ENCODE measurements at places on chromosomes 7 and 10. TPM values are rescaled to one million over a fixed set of nuclear protein-coding genes. Genes with fewer than 3 reads are reported as not detected.

DNA sequence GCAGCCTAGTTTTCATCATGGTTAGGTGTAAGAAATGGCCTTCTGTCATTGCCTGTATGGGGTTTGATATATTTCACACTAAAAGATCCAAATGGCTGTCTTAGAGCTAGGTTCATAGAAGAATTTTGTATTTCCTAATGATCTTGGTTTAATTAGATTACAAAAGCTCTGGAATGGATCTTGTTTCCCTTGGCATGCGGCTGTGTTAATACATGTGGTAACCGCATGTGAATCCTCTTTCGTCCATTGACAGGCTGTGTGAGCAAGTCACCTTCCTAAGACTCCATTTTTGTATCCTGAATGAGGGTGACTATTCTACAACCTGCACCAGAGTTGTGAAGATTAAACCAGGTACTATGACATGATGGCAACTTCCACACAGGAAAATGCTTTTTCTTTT lies 12.4 kb upstream of the FZD1 start:
- DNase-seq = no peak

DNA sequence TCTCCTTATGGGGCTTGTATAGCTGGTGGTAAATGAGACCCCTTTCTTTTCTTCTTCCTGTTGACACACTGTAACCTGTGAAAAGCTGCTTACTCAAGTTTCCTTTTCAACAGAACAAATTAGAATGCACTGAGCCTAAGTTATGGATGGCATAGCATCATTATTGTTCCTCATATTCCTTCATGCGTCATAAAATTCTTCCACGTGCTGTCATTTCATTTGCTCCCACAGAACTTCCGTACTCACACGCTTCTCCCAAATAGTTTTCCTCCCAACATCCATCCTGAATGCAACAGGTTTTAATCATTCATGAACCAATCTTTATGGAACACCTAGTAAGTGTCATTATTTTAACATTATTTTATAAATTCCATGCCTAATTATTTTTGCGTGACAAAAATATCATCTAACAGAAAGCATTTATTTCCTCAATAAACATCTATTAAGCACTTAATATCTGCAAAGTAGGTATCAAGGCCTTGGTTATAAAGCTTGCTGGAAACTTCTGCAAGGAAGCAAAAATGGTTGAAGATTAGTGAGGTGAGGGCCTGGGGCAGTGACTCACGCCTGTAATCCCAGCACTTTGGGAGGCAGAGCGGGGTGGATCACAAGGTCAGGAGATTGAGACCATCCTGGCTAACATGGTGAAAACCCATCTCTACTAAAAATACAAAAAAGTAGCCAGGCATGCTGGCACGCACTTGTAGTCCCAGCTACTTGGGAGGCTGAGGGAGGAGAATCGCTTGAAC lies 18.9 kb upstream of the SEPTIN7 start:
- no peak for DNase-seq

GRCh38 chr10:33772370-33773252 lies 438.1 kb upstream of the NRP1 start:
- no peak for DNase-seq

- peak; percentile 60 for DNase-seq
Observed at GRCh38 chr10:66151346-66151745, 774.5 kb upstream of the LRRTM3 start.

DNA sequence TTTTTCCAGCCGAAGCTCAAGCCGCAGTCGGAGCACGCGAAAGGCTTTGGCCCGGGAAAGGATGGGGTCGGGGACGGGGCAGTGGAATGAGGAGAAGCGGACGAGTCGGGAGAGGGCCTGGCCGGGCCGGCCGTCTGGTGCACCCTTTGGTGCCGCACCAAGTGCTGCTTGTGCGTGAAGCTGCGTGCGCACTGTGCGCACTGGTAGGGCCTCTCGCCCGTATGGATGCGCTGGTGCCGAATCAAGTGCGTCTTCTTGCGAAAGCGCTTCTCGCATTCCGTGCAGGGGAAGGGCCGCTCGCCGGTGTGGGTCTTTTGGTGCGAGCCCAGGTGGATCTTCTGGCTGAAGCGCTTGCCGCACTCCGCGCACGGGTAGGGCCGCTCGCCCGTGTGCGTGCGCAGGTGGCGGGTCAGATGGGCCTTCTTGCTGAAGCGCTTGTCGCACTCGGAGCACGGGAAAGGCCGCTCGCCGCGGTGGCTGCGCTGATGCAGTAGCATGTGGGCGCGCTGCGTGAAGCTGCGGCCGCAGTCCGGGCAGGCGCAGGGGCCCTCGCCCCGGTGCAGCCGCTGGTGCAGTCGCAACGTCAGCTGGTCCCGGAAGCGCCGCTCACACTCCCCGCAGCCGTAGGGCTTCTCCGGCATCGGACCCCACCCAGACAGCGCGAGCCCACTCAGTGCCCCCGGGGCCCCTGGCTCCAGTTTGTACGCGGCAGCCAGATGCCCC lies 7.8 kb downstream of the ZNF467 start:
- DNase-seq = no peak

DNA sequence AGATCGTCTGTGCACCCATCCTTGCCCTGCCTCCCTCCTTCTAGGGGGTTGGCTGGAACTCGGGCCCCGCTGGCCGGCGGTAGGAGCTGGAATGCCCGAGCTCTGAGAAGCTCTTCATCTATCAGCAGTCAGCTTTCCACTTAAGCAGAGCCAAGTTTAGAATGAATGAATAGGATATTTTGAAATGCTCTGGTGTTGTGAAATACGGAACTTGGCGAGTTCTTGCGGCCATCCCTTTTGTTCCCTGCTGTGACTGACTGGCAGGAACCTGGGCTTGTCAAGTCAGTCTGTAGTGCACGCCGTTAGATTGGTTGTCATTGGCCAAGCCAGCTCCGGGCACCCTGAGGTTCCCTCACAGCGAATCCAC lies 33.3 kb downstream of the FOXK1 start:
- peak; percentile 92 for DNase-seq

DNA sequence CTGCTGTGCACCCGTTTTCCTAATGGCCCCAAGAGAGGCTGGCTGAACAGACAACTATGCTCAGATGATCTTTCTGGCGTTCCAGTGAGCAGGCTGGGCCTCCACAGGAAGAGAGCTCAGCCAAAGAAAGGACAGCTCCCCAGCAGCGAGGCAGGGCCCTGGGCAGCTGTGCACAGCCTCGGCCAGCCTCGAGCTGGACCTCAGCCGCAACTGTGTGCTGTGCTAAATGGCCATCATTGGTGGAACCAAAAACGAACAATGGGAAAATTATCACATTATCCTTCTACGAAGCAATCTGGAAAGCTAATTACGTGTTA lies 97.5 kb downstream of the CTBP2 start:
- no peak for DNase-seq

DNA sequence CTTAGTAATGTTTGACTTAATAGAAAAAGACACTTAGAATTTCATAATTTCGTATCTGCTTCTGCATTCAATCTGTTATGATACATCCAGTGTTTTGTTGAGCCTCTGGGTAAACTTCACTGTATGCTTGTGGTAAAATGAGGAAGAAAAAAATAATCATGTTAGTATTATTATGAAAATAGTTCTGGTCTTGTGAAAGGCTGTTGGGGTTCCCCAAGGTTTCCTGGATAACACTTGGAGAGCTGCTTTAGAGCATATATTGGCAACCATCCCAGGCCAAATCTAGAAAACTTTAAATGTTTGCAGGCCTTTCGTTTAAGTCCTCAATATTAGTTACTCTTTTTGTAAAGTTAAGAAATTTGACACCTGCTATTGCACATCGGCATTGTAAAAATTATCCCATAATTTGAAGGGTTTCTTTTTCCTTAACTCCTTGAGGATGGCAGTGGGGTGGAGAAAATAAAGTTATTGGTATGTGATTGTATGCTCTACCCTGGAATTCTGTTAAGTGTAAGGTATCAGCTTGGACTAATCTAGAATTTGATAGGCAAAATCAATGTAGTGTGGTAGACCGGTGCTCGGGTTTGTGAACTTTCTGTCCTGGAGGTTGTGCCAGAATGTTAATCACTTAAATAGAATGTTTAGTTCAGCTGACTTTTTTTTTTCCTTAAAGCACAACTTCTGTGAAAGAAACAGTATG lies 54.5 kb downstream of the WAC start:
- no peak for DNase-seq

GRCh38 chr10:101889256-101890210 lies 45.9 kb upstream of the KCNIP2 start:
- peak; percentile 61 for DNase-seq

DNA sequence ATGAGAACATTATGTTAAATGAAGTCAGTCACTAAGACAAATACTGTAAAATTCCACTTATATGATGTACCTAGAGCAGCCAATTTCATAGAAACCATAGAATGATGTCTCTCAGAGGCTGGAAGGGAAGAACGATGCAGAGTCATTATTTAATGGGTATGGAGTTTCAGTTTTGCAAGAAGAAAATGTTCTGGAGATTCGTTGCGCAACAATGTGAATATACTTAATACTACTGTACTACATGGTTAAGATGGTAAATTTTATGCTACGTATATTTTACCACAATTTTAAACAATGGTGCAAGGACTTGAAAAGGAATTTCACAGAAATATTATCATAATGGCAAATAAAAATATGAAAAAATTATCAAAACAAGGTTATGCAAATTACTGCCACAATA lies 972.6 kb downstream of the KCNMA1 start:
- no peak for DNase-seq

- no peak for DNase-seq
Observed at GRCh38 chr7:98038731-98039130, 48.7 kb upstream of the OCM2 start.

GRCh38 chr10:86046845-86047460 lies 319.6 kb downstream of the GRID1 start:
- peak; percentile 87 for DNase-seq

GRCh38 chr7:153017223-153017622 lies 257.7 kb downstream of the ACTR3B start:
- DNase-seq = no peak

- DNase-seq = peak; percentile 20
Observed at GRCh38 chr10:14604181-14605142, 170.2 kb downstream of the FAM107B start.

DNA sequence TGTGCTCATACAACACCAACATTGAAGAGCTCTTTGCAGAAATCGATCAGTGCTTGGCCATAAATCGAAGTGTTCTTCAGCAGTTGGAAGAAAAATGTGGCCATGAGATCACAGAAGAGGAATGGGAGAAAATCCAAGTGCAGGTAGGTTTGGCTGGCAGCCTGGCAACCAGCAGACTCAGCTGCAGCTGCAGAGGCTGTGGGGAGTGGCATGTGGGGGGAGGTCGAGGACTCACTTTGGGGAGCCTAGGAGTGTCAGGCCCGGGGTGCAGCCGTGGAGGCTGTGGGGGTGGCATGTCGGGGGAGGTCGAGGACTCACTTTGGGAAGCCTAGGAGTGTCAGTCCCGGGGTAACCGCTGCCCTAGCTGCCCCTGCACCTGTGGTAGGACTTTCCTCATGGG lies 35.1 kb downstream of the RNF32 start:
- DNase-seq = no peak

KIAA1549 gene
- 0.26 TPM for total RNA-seq

ARMC10 gene
- 40.1 TPM for total RNA-seq

IFT22 gene
- 12.0 TPM for total RNA-seq

MOGAT3 gene
- total RNA-seq = not detected

ZNF467 gene
- 3.5 TPM for total RNA-seq

PTF1A gene
- total RNA-seq = not detected
